Suppressor macrophage (primary cell): ENCODE measurements at places on chromosomes 3 and 15.

DNA sequence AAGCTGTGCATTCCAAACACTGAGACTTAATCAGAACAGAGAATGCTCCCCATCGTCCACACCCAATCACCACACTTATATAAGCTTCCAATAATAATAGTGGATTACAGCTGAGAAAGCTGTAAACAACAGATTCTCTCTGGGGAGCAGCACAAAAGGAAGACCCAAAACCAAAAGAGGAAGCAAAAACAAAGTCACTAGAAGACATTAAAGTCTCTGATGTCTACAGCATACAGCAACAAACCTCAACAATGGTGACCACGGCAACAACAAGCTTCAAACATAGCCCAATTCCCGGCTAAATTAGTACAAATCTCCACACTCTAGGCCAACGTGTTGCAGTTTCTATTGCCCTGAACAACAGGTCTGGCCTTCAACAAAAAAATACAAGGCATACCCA, 37.7 kb downstream of the ZDHHC23 start:
- DNase-seq = peak; percentile 2

DNA sequence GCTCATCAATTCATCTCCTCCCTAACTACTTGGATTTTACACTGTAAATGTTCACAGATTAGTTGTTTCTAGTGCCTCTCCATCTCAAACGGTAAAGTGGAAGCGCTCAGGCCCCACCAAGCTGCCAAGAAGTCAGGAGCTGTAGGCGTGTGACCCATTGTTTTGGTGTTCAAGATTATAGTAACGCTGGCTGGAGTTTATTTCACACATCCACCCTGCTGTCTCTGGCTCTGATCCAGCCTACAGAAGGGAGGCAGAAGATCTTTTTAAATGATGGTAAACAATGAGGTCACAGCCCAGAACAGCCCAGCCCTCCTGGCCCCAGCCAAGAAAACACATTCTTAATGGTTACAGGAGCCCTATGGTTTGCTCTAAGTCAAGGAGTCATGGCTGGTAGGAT, 25.7 kb upstream of the GALNT15 start:
- DNase-seq = no peak

DNA sequence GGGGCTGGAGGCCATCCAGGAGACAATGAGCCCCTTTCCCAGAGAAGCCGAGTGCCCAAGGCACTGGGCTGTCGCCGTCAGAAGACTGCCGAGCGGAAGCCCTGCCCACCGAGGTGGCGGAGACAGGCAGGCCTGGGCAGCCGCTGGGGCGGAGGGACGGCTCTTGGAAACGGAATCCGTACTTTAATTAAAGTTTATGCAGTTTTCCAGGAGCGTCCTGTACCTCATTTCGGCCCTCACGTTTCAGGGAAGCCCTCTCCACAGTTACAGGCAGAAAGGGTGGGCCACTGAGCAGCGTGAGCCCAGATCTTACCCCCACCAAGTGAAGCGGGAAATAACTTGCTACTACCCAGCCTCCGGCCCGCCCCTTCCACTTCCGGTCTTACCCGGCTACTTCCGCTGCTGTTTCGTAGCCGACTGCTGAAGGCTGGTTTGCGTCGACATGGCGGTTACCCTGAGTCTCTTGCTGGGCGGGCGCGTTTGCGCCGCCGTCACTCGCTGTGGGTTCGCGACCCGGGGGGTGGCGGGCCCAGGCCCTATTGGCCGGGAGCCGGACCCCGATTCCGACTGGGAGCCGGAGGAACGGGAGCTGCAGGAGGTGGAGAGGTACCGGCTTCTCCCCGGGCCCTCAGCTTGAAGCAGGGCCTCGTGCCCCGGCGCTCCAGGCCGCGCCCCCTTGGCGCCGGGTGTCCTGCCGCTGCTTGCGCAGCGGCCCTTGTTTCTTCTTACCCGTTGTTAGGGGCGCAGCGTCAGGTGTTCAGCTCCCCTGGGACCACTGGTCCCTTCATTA, at the start of gene NGRN:
Gene NGRN (plus strand): TSS at position 402 of the 790 bp plus-strand sequence. CDS start 41 bp downstream, at position 443.
- DNase-seq = peak; percentile 92

- DNase-seq = no peak
These were observed at the start of gene PLA2G4B for GRCh38 chr15:41838400-41838897. TSS of gene PLA2G4B (plus strand) at chr15:41838847. CDS start at chr15:41838914, 67 bp downstream.

GRCh38 chr3:110391640-110392395, 679.8 kb upstream of the NECTIN3 start:
- DNase-seq = no peak

- peak; percentile 23 for DNase-seq
These were observed 51.0 kb downstream of the NKIRAS1 start for GRCh38 chr3:23865595-23866396.

- DNase-seq = no peak
These were observed 40.4 kb upstream of the PXYLP1 start for GRCh38 chr3:141191097-141191749.

- DNase-seq = no peak
These were observed 40.5 kb upstream of the ROPN1 start for GRCh38 chr3:124032311-124032880.

DNA sequence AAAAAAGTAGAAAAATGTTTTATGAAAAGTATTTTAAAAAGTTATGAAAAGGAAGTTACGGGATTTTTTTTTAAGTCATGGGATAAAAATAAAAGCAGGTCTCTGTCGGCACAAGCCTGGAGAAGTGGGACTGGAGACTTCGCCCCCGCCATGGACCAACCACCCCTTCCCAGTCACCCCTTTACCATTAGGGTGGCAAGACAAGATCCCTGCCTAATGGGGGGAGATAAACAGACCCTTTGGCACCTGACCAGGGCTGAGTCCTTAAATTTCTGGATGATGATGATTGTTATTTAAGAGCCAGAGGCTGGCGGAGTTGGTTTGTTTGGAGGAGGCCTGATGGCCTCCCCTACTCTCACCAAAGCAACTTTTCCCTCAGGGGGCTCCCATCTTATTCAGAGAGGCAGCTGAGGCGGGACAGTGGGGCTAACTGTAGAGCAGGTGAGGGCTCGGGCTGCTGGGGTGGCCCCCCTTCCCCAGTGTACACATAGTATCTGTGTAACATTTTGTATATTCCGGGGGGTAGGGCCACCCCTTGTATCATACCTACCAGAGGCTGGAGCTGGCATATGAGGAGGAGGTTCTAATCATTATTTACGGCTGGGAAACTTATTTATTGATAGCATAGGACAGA, 74.0 kb downstream of the ADAMTS7 start:
- no peak for DNase-seq

- no peak for DNase-seq
These were observed 25.5 kb downstream of the CCDC13 start for GRCh38 chr3:42747581-42747980.

DNA sequence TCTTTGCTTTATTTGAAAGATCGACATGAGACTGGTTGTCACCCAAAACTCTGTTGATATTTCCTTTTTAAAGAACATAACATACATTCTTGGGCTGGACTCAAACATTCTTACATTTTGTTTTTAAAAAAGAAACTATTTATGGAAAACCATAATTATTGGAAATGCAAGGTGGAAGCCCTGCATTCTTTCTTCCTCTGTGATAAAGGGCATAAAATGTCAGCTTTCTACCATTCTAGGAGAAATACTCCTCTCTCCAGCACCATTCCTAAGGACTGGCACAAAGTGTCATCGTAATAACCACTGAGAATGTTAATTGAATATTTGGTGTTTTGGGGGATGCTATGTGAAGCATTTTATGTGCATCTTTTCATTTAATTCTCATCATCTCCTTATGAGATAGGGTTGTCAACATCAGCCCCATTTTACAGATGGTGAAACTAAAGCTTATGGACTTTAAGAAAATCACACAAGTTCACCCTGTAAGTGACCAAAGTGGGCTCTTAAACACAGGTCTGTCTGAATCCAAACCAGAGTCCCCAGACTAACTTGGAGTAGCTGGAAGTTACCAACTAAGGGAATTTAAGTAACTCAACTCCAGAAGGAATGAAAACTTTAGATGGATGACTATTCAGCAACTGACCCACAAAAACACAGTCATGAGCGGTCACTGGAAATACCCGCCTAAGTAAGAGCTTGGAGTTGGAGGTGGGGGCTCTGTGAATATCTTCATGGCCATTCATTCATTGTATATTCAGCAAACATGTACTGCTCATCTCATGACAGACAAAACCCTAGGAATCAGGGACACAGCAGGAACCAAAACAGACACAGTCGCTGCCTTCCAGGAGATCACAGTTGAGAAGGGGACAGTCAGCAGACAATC, 45.9 kb upstream of the LMCD1 start:
- DNase-seq = no peak

DNA sequence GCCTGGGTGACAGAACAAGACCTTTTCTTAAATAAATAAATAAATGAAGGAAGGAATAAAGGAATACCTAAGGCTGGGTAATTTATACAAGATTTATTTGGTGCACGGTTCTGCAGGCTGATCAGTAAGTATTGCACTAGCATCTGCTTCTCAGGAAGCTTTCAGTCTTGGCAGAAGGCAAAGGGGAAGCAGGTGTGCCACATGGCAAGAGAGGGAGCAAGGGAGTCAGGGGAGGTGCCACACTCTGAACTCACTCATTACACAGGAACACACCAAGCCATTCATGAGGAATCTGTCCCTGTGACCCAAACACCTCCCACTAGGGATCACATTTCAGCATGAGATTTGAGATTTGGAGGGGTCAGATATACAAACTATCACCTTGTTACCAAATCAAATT, 56.4 kb downstream of the PRKCI start:
- no peak for DNase-seq
